ENCODE measurements at places on chromosomes 7 and 10.

GRCh38 chr7:155918720-155919390 lies 106.6 kb upstream of the SHH start:
- DNase-seq, result no peak

DNA sequence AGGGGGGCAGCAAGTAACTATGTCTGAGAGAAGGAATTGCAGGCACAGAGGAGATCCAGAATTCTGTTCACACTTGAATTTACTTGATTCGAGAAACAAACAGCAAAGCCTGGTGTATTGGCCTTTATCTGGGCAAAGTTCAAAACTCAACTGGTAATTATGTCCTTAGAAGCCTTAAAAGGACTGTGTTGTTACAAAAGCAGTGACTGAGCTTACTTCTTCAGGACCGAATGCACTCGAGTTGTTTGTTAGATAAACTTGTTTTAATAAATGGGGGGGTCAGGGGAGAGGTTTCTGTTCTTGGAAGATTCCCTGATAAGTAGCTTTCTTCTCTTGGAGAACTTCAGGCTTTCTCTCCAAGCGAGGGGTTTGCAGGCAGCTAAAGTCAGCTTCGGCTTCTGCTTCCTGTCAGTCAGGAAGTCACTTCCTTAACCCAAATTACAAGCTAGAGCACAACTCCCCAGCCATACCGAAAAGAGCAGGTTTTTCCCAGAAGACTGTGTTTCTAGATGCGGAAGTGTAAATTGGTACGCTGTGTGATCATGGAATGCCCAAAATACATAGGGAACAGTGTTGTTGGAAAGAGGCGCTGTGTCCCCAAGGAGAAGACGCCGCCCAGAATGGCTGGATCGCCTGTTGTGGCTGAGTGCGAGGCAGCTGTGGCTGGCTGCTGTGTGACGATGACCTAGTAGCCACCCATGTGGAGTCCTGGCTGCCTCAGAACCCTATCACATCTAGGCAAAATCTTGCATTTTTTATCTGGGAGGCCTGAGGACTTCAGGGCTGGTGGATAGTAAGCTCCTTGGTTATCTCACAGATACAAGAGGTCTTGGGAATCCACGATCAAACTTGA lies 110.4 kb downstream of the TCF7L2 start:
- DNase-seq, result no peak

- DNase-seq, result no peak
These were observed 79.6 kb downstream of the BMPR1A start for GRCh38 chr10:86836044-86836443.

GRCh38 chr10:76993213-76993612 lies 644.4 kb downstream of the KCNMA1 start:
- DNase-seq, result no peak

GRCh38 chr7:13279854-13280435 lies 592.5 kb downstream of the ARL4A start:
- no peak for DNase-seq
